ENCODE measurements at places on chromosomes 7 and 10.

GRCh38 chr10:3131098-3131497 lies 41.5 kb downstream of the PITRM1 start:
- DNase-seq, result no peak

- no peak for DNase-seq
These were observed 72.0 kb upstream of the KCTD7 start for GRCh38 chr7:66556549-66557213.

GRCh38 chr7:2169923-2170575 lies 62.7 kb downstream of the MAD1L1 start:
- no peak for DNase-seq

GRCh38 chr10:44385026-44385695 lies at the start of gene CXCL12:
Gene CXCL12 (minus strand): TSS chr10:44385097. CDS start chr10:44385005, 92 bp downstream.
- no peak for DNase-seq

- DNase-seq, result no peak
These were observed 93.8 kb downstream of the INPP5A start for GRCh38 chr10:132631338-132631735.

DNA sequence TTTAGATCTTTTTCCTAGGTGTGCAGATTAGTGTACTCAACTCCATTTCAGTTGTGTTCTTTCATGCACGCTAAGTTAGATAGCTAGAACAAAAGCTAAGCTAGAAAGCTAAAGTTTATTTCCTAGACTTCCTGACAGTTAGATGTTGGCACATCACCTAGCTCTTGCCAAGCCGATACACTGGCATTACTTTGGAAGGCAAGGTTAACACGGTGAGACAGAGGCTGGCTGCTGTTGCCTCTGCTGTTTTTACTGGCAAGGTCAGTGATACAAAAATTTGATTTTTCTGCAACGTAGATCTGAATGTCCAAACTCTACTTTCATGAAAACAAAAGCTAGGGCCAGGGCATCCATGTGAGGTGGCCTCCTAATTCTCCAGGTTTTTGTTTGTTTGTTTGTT lies 203.4 kb downstream of the IMMP2L start:
- DNase-seq, result no peak

DNA sequence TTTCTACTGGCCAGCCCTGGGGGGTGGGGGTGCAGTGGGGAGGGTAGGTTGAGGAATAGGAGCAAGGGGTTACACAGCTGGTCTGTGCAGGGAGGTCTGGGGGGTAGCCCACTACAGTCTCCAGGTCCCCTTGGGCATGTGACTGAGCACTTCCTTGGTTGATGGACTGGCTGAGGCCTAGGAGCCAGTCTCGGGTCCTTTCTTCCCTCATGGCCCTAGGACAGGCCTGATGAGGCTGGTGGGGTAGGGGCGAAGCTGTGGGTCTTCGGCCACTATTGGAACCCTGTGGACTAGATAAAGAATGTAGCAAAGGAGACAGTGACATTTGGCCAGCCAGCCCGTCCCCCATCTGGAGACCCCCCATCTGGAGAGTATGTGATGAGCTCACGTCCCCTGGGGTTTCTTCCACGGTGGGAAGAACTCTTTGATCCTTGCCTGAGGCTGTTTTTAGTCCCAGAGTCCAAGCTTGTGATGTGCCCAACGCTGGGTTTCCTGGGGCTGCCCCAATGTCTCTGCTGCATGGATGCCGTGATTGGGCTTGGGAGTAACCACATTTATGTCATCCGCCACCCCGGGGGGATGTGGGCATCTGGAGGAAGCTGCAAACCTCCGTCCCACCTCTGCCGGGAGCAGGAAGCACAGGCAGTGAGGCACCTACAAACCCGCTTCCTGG lies 20.7 kb downstream of the FAM241B start:
- DNase-seq, result no peak

DNA sequence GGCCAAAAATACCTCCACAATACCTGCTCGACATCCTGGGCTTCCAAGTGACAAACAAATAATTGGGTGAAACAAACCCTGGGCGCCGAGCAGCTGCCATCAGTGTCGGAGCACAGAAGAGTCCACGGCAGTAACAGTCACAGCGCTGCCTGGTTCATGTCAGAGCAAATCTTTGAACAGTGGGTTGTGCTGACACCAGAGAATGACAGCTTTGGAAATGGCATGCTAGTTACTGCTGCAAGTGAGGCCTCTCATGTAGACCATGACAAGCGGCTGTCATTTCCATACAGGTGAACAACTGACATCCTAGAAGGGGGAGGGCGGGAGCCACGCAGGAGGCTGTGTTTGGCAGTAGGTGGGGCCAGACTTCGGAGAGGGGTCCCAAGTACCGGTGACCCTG lies 420.5 kb upstream of the GALNT17 start:
- no peak for DNase-seq

DNA sequence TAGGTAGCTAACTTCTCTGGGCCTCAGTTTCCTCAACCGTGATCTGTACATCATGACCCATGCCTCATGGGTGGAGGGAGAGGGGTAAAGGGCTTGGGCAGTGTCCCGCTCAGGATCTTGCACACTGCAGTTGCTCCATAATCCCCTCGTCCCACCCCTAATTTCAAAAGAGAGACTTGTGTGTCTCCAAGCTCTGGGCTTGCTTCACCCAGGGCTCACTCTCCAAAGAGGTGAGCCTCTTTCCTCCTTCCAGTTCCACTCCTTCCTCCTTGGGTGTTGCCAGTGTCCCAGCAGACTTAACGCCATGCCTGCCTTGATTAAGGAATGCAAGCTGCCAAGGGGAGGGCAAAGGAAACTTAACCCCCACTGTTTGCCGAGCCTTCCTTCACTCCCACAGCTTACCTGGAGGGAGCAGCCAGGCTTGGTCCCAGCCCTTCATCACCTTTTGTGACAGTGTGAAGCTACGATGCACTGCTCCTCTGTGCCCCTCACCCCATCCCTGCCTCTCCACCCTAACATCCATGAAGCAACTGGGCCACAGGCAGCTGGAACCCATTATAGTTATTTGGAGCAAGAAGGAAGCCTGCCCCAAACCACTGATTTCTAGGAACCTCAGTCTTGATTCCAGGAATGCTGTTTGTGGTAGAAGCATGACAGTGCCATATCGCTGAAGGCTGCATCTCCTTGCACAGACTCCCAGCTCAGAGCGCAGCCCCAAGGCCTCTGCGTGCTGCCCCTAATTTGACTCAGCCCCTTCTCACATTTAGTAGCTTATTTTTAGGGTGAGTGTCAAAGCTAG lies 363.3 kb downstream of the TNS3 start:
- no peak for DNase-seq

- DNase-seq, result no peak
These were observed 22.7 kb upstream of the EEPD1 start for GRCh38 chr7:36130236-36130945.

DNA sequence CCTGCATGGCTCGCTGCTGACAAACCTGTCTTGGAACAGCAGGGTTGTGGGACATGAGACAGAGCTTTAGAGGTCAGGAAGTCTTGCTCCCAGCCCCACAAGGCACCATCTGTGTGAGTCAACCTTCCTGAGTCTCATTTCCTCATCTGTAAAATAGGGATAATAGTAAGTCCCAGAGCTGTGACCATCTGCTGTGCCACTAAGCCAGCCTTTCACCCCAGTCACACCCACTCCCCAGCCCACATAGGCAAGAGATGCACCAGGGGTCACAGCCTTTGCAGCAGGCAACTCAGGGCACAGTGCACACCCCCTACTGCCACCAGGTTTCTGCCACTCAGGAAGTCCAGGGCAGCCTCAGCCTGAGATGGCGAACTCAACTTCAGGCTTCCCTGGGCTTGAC lies 29.4 kb upstream of the CDH23 start:
- DNase-seq, result no peak

DNA sequence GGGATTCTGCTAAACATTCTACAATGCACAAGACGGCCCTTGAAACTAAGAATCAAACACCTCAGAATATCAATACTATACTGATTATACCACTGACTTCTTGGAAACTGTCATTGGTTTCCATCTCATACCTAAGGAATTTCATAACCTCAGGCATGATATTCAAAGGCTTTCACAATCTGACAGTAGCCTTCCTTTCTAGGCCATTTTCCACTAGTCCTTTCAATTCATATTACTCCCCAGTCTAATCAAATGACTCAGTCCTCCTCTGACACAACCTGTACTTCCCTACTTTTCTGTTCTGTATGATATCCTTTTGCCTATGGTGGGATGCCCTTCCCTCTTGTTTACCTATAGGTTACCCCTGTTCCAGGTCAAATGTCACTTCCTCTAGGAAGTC lies 48.3 kb downstream of the CSTF2T start:
- DNase-seq, result no peak

DNA sequence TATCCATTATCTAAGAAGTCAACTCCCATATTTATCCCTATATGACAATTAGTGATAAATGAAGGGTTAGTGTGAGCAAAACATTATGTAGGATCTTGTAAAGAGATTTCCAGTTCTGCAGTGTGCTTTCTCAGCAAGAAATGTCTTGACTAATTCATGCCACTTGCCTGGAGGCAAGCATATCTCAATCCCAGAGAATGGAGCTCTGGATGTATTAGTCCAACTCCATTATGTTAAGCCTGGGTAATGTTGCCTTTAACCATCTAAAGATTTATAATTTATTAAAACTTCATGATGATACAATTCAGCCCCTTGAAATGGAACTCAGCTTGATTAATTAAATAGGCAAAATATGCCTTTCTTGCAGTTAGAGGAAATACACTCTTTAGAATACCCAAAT lies 1079.9 kb upstream of the LRRTM3 start:
- no peak for DNase-seq

GRCh38 chr10:45278860-45279498 lies 36.4 kb downstream of the OR13A1 start:
- DNase-seq, result no peak

- no peak for DNase-seq
These were observed 297.9 kb downstream of the DGKB start for GRCh38 chr7:14604606-14605005.

DNA sequence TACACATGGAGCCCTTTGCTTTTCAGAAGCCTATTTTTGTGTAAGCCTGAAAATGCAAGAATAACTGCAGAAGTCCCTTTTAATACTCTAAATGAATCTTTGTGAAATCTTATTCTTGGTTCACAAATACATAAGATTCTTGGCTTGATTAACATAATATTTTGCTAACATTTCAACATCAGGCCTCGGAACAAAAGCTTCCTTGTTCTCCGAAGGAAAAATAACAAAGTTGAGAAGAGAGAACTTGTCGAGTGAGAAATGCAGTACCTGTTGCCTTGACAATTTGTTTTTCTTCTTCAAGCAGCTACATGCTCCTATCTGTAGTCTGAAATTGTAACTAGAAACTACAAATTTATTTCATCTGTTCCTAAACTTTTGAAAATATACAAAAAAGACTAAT lies 8.5 kb downstream of the NT5C2 start:
- DNase-seq, result no peak

Data from activated gamma-delta T cell (primary cell).